Activated T-cell treated with anti-CD3 and anti-CD28 coated beads for 1 hour (primary cell): ENCODE measurements at places on chromosomes 6 and 20.

GRCh38 chr6:81697559-81697958 is 54.9 kb downstream of the TENT5A start:
- DNase-seq: no peak

GRCh38 chr20:15022921-15023320 is 685.5 kb upstream of the FLRT3 start:
- no peak for DNase-seq

DNA sequence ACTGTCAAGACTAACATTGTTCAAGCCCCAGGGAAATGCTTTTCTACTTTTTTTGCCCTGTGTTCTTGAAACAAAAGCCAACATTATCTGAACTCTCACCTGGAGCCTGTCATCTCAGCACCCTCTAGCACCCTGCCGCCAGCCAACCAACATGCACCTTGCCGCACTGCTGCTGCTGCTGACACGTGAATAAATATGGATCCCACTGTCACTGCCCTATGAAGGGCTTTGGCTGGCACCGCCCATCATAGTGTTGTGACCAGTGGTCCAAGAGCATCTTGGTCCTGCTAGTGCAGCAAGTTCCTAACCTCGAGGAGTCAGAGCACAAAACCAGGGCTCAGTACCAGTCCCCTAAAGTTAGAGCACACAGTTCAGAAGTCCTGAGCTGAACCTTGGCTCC is 41.6 kb downstream of the CENPW start:
- DNase-seq: no peak

GRCh38 chr6:132964101-132964867 is 149.9 kb downstream of the RPS12 start:
- no peak for DNase-seq

DNA sequence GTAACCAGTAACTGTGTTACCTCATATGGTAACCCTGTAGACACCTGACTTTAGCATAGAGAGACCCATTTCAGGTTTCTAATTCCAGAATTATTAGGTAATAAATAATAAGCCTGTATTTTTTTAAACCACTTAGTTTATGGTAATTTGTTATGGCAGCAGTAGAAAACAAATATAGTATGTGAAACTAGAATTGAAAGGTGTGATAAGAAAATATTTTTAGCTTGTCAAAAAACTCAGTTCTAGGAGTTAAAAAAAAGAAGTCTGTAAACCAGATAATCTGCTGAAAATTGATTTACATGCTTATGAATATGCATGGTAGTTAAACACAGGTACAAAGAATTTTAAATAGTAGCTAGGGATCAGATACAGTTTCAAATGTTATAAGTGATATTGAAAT is 695.0 kb upstream of the GJE1 start:
- no peak for DNase-seq

DNA sequence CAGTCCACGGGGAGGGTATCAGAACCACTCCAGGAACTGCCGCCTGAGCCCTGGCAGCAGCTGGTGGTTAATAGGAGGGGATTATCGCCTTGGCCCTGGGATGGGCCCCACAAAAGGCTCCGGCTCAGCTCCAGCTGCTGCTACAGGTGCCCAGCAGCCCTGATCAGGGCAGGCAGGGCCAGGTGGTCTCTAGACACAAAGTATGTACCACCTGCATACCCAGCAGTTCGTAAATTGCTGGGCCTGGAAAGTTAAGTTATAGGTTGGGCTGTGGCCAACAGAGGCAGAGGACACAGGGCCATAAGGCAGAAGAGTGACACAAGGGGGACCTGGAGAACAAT is 35.1 kb downstream of the RRBP1 start:
- no peak for DNase-seq
